ENCODE measurements at places on chromosomes 2 and 18. TPM values are rescaled to one million over a fixed set of nuclear protein-coding genes. Genes with fewer than 3 reads are reported as not detected.

IL36G gene
- 24.7 TPM for total RNA-seq

RTP5 gene
- total RNA-seq: 0.23 TPM

AFTPH gene
- 53.8 TPM for total RNA-seq

TRMT61B gene
- 8.3 TPM for total RNA-seq

EIPR1 gene
- total RNA-seq: 22.6 TPM

EGR4 gene
- not detected for total RNA-seq

SAG gene
- not detected for total RNA-seq

FMNL2 gene
- total RNA-seq: 12.2 TPM

CDKL4 gene
- total RNA-seq: not detected

GPN1 gene
- 20.2 TPM for total RNA-seq

UNC50 gene
- total RNA-seq: 52.0 TPM

HOXD1 gene
- total RNA-seq: 0.55 TPM

LDAH gene
- 8.5 TPM for total RNA-seq

Measured in lower leg skin (tissue), 4 donors.